Large intestine (tissue), 12 donors: ENCODE measurements at places on chromosomes 13 and 19.

DNA sequence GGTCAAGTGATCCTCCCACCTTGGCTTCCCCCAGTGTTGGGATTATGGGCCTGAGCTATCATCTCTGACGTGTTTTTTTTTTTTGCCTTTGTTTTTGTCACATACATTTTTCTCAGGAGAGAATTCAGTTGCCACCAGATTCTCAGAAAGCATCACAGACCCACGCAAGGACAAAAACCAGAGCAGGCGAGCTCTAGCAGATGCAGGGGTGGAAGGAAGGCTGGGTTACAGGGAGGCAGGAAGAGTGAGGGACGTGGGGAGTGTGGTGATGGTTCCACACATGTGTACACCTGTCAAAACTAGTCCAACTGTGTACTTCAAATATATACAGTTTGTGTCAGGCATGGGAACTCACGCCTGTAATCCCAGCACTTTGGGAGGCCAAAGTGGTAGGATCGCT lies 4.3 kb downstream of the TMEM161A start:
- no peak for DNase-seq

GRCh38 chr13:49439609-49440008 lies 4.3 kb downstream of the CAB39L start:
- no peak for DNase-seq

DNA sequence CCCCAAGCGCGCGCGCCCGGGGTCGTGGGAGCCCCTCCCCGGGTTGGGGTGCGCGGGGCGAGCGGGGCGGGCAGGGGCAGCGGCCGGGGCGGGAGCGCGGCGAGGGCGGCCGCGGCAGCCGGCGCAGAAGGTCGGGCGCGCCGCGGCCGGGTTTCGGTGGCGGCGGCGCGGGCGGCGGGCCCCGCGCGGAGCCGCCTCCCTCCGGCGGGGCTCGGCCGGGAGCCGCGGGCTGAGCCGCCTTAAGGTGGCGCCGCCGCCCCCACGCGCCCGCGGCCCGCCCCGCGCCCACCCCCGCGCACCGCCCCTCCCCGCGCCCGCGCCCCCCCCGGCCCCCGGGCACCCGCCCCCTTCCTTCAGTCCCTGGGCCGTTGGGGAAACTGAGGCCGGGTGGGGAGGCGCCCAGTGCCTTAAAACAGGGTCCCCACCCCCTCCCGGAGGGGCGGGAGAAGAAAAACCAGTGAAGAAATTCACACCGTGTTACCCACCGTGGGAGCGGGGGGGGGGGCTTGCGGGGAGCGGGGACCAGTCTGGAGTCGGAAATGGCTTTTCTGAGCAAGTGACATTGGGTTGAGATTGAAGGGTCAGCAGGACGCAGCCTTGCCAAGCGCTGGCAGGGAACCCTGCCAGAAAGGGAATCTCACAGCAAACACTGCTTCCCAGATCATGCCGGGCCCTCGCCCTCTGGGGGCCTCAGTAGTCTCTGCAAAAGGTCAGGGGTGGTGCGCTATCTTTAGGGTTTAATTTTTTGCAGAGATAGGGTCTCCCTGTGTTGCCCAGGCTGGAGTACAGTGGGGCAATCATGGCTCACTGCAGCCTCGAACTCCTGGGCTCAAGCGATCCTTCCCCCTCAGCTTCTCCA lies at the start of gene TLE2:
TSS of gene TLE2 (minus strand) at position 216 of the 859 bp plus-strand sequence. CDS start 376 bp downstream, outside the sequence.
- DNase-seq = peak; percentile 34

GRCh38 chr13:112058941-112059340 lies 8.0 kb upstream of the SOX1 start:
- no peak for DNase-seq

GRCh38 chr19:10018263-10018662 lies 5.0 kb downstream of the RDH8 start:
- DNase-seq = no peak

GRCh38 chr13:106467427-106468122 lies 67.9 kb downstream of the EFNB2 start:
- DNase-seq = no peak

- no peak for DNase-seq
Measured at GRCh38 chr19:55694656-55695491, 19.8 kb downstream of the EPN1 start.

DNA sequence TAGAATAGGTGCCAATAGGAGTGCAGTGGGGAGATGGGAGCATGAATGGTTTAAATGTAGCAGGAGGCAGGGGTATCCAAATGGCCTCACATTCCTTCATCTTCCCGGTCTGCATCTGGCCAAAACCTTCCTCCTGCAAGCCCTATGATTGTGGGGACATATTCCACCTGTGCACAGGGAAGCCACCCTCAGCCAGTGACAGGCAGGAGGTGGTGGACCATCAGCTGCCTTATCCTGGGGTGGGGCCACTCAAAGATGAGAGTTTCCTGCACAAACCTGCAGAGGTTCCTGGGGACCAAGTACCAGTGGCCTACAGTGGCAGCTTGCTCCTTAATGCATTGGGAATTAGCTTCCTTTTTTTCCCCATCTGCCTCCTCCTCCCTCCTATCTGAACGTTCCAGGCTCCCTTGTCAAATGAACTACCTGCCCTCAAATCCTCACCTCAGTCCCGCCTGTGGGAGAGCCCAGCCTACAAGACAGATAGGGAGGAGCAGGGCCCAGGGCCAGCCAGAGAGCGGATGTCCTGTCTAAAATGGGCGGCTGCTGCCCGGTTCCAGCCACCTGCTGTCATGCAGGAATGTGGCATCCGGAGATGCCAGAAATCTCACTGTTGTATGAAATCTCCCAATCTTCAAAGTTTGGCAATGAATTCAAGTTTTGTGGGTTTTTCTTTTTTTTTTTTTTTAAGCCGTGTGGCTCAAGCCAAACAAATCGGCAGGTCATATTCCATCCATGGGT lies 85.0 kb downstream of the TSHZ3 start:
- no peak for DNase-seq

GRCh38 chr13:72489751-72490150 lies 237.7 kb downstream of the MZT1 start:
- no peak for DNase-seq

GRCh38 chr19:10611907-10612306 lies 13.4 kb upstream of the SLC44A2 start:
- no peak for DNase-seq

- DNase-seq = no peak
Measured at GRCh38 chr13:112972258-112972657, 3.2 kb downstream of the MCF2L start.

- DNase-seq = no peak
Measured at GRCh38 chr13:30910676-30911075, 4.6 kb downstream of the MEDAG start.

DNA sequence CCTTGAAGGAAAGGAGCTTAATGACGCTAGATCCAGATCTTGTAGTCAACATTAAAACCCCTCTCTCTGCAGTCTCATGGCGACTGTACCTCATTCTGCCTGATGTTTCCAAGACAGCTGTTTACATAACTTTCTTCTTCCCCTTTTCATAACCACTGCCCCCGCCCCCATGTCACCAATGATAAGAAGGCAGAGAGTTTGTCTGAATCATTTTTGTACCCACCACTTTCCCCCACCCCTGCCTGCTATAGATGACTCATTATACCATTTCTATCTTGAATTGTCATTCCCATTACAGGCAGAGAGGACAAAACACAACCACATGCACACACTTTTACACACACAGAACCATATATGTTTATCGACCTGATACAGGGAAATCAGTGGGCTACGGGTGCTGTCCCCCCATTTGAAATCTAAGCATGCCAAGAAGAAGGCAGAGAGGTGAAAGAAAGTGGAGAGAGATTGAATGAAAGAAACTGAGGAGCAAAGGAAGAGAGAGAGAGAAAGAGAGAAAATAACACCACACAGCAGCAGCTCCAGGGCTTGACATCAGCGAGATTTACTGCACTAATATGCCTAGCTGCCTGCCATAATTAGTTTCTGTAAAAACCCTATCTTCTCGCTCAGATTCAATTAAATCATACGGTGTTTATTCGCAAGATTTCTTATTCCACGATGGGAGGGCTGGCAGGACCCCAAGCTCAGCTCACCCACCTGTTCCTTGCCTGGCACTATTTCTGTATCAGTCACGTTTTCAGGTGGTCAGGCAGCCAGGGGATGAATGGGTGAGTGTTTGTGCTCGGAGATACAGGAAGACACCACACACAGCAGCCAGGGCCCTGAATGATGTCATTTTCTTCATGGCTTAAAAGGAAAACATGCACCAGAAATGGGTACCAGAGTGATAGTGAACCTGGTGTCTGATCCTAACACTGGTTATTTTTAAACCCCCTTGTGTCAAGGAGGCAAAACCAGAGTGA lies 114.3 kb upstream of the SERP2 start:
- peak; percentile 37 for DNase-seq

GRCh38 chr13:41641961-41642360 lies 184.6 kb downstream of the RGCC start:
- DNase-seq = no peak

DNA sequence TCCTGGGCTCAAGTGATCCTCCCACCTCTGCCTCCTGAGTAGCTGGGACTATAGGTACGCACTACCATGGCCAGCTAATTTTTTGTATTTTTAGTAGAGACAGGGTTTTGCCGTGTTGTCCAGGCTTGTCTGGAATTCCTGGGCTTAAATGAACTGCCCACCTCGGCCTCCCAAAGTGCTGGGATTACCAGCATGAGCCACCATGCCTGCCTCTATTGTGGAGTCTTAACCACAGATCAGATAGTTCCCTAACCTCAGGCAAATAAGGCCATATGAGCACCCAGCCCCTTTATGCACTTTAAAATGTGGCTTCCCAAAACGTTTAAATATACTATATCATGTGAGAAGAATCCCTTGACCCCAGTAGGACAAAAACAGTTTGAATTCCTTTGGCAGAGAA lies 16.4 kb downstream of the CNMD start:
- DNase-seq = no peak

DNA sequence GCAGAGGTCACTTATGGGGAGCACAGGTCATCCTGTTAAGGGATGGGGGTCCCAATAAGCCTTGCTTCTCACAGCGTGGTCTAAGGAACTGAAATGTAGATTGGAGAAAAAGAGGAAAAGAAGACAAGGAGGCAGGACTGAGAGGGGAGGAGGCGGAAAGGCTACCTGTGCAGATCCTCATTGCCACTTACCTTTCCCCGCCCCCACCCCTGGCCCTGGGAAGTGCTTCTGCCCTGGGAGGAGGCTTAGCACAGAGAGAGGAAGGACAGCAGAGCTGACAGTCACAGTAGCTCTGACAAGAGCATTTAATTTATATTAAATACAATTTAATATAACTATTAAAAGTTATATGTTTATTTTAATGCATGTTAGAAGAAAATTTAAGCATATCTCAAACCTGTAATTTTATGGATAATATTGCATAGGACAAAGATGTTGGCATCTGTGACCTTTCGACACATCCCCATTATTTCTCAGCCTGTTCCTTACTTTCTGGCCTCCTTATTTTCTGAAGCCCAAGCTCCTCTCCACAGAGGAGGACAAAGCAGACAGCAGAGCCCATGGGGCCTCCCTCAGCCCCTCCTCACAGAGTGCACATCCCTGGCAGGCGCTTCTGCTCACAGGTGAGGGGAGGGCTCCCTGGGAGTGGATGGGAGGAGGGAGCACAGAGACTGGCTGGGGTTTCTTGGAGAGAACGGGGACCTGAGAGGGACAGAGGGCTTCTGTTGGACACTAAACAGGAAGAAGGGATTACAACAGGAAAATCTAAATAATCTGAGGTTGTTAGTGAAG lies 23.4 kb downstream of the CEACAM21 start:
- DNase-seq = no peak

- DNase-seq = no peak
Measured at GRCh38 chr13:79405501-79405830, 589 bp downstream of the RBM26 start.

GRCh38 chr13:113837560-113838355 lies 26.1 kb downstream of the GAS6 start:
- DNase-seq = peak; percentile 63

- DNase-seq = no peak
Measured at GRCh38 chr13:23630349-23631093, 60.3 kb downstream of the TNFRSF19 start.

- DNase-seq = no peak
Measured at GRCh38 chr19:43265664-43266025, 3.7 kb downstream of the PSG9 start.

- no peak for DNase-seq
Measured at GRCh38 chr19:46221981-46222610, 7.4 kb upstream of the IGFL1 start.

DNA sequence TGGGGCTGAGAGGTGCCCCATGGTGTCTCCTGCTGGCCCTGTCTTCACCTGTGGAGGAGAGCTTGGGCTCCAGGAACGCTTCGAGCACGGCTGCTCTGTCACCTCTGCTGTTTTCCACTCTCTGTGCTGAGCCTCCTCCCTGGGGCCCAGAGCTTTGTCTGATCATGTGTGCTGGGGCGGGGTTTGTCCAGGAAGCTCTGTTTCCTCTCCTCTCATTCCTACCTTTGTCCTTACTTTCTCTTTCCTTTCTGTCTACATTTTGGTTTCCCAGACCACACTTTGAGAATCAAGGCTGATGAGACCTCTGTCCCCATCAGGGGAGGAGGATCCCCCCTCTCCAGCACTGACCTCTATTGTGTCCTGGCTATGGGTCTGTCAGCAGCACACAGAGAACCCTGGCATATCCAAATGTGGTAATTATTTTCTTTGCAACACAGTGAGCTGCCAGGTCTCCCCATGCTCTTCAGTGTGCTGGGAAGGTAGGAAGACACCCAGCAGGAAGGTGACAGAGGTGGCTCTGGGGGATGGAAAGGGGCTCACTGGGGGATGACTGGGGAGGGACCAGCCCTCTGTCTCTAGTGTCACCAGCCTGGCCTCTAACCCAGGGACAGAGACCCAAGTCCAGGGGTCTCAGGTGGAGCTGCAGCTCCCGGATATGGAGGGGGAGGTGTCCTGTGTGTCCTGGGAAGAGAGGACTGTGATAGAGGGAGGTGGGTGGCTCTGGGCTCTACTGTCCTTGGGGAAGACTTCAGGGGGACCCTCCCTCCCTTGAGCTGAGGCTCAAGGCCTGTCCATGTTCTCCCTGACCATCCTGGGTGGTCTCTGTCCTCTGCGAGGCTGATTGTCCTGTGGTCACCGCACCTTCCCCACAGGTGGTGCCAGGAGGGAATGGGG lies at the start of gene CEACAM1:
TSS of gene CEACAM1 (minus strand) at position 128 of the 894 bp plus-strand sequence. CDS start at position 21, 107 bp downstream.
- DNase-seq = peak; percentile 89

DNA sequence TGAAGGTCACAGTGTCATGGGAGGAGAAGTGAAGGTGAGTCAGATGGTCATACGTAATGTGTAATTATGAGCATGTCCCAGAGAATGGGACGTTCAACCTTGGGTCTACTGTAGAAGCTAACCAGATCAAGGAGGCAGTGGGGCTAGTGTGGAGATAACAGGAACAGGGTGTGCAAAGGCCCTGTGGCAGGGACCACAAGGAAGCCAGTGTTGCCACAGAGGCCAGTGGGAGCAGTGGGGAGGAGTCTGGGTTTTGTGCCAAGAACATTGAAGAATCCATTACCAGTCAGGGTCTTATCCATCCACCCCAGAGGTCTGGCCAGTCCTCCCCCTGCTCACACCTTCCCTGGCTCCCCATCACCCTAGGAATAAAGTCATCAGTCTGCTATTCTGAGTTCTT lies 3.3 kb downstream of the MRPL4 start:
- DNase-seq = no peak

DNA sequence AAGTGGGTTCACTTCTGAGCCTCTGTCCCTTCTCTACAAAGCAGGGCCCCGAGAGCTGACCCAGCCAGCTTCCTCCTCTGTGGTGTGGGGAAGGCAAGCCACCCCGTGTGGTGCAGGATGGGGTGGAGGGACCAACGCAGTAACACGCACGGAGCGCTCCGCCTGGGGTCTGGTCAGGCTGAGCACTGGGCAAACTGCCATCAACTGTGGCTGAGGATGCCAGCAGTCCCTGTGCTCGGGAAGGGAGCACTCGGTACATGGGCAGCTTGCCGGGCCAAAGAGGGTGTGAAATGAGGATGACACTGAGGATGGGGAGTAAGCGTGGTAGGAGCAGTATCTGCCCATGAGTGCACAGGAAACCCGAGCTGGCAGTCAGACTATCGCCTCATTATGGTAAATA lies 7.6 kb upstream of the GMIP start:
- no peak for DNase-seq

GRCh38 chr13:107441279-107441678 lies 774.1 kb downstream of the LIG4 start:
- DNase-seq = no peak
